IMR-90 (cell line): ENCODE measurements at places on chromosomes 4 and X.
A peak's percentile ranks its signal among the peaks of the same experiment; 100 is the strongest.

DNA sequence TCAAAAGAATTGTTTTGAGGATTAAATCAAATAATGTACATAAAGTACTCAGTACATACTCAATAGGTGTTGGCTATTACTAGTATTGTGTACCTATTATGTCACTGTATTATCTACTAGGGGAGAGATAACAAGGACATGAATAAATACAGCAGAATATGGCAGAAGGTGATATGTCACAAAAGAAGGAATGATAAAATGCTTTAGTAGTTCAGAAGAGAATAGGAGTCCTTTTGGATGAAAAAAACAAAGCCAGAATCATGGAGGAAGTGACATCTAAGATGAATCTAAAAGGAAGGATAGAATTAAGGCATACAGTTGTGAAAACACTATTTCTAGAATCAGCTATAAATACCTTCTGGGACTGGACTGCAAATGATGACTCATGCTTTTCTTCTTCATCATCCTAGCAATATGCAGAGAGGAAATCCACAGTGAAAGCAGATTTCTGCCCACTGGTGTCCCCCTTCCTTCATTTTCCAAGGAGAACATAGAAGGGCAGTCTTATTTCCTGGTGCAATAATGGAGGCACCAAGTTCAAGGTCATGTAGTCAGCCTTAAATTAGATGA lies 98.7 kb downstream of the GLUD2 start:
- no peaks in the 10 kb centered on the region for H3K27me3 ChIP-seq
- no peak for DNase-seq
- no peak overlapping the region for H3K27ac ChIP-seq

GRCh38 chr4:22556495-22556894 lies 40.6 kb upstream of the ADGRA3 start:
- H3K4me3 ChIP-seq, result no peak overlapping the region
- no peaks in the 10 kb centered on the region for H3K4me1 ChIP-seq
- no peaks in the 10 kb centered on the region for H3K36me3 ChIP-seq
- peaks cover 2% of the 10 kb centered on the region; the same call in 1 of the 2 replicates for H3K27me3 ChIP-seq
- DNase-seq, result no peak
- H3K27ac ChIP-seq, result no peak overlapping the region

- H3K36me3 ChIP-seq, result no peaks in the 10 kb centered on the region
- H3K27ac ChIP-seq, result no peak overlapping the region
- H3K27me3 ChIP-seq, result no peaks in the 10 kb centered on the region
- no peak overlapping the region for H3K4me3 ChIP-seq
- no peak for DNase-seq
- H3K4me1 ChIP-seq, result no peaks in the 10 kb centered on the region
Measured at GRCh38 chr4:107253579-107254068, 217.5 kb upstream of the DKK2 start.

- H3K27ac ChIP-seq, result peak within 1 kb of the TSS; percentile 92
- H3K4me3 ChIP-seq, result peak within 1 kb of the TSS; percentile 83
- peaks cover 9% of the 10 kb centered on the region for H3K27me3 ChIP-seq
- DNase-seq, result peak; percentile 51
- peaks cover 9% of the 10 kb centered on the region for H3K36me3 ChIP-seq
Measured at GRCh38 chrX:47232803-47233332, at the start of gene USP11. Gene USP11, plus strand, starts transcription at chrX:47233009. Its CDS starts 35 bp downstream, at chrX:47233044.

DNA sequence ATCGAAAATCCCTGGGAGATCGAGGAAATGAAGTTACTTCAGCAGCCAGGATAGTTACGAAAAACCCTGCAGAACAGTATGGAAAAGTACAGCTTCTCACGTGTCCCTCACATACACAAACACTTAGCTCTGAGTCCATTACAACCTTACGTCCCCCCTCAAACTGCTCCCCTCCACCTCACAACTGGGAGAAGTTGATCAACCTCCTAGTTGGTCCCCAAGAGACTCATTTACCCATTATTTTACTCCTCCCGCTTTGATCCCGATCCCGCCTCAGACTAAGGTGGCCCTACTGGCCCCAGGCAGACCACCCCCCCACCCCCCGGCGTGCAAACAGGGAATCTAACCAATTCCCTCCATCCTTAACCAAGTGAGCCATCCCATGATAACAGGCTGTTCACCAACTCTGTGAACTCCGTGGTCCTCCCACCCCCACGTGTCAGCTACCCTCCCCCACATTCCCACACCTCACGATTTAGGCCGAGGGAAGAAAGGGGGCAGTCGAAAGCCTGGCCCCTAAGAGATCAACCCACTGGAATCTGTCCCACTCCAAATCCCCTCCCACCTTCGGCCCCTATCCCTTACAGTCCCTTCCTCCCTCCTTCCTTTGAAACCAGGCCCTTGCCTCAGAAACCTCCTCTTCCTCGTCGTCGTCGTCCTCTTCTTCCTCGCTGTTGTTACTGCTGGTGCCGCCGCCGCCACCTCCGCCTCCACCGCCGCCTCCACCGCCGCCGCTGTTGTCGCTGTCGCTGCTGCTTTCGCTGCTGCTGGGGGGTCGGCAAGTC lies 755 bp downstream of the ANKRD17 start:
- peaks cover under 1% of the 10 kb centered on the region; the same call in 1 of the 2 replicates for H3K36me3 ChIP-seq
- H3K27me3 ChIP-seq, result no peaks in the 10 kb centered on the region
- H3K4me1 ChIP-seq, result no peaks in the 10 kb centered on the region
- DNase-seq, result peak; percentile 38

GRCh38 chr4:15552557-15553362 lies 83.1 kb downstream of the CC2D2A start:
- no peaks in the 10 kb centered on the region for H3K27me3 ChIP-seq
- no peaks in the 10 kb centered on the region for H3K4me1 ChIP-seq
- peaks cover 25% of the 10 kb centered on the region for H3K36me3 ChIP-seq
- no peak for DNase-seq

- peaks cover 2% of the 10 kb centered on the region; the same call in 1 of the 2 replicates for H3K4me1 ChIP-seq
- peaks cover 35% of the 10 kb centered on the region for H3K27me3 ChIP-seq
- H3K36me3 ChIP-seq, result no peaks in the 10 kb centered on the region
- H3K4me3 ChIP-seq, result no peak overlapping the region
Measured at GRCh38 chr4:133154725-133155124, 5.6 kb downstream of the PCDH10 start.

- H3K4me1 ChIP-seq, result peaks cover 12% of the 10 kb centered on the region
- no peak overlapping the region; the same call in 1 of the 2 replicates for H3K27ac ChIP-seq
- H3K4me3 ChIP-seq, result no peak overlapping the region
- no peak for DNase-seq
Measured at GRCh38 chr4:687971-688853, 739 bp downstream of the SLC49A3 start.

DNA sequence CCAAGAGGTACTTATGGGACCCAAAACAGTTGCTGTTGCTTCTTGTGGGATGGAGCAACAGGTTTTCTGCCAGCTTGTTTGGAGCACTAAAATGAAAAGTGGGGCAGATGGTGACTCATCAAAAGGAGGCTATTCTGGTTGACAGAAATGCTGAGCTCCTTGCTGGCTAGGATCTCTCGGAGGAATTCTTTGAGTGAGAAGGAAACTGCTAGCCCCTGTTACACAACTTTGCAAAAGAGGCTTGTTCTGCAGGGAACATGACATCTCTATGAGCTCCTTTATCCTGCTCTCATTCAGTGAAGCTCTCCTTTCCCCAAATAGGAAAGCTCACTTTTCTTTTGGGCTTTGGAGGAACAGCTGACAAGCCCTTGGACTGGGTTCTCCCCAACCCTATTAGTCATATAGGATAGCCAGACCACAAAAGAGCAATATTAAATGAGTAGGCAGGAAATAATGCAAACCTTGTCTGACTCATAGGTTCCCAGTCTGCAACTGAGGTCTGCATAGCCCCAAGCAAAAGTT lies 108.3 kb downstream of the CDS1 start:
- H3K27me3 ChIP-seq, result no peaks in the 10 kb centered on the region
- peak; percentile 94 for DNase-seq
- peaks cover 27% of the 10 kb centered on the region for H3K36me3 ChIP-seq
- H3K4me1 ChIP-seq, result peaks cover 14% of the 10 kb centered on the region

DNA sequence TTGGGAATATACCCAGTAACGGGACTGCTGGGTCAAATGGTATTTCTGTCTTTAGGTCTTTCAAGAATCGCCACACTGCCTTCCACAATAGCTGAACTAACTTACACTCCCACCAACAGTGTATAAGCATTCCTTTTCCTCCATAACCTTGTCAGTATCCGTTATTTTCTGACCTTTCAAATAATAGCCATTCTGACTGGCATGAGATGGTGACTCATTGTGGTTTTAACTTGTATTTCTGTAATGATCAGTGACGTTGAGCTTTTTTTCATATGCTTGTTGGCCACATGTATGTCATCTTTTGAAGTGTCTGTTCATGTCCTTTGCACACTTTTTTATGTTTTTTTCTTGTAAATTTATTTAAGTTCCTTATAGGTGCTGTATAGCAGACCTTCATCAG lies 81.2 kb downstream of the ADAM29 start:
- no peak overlapping the region for H3K4me3 ChIP-seq
- H3K27ac ChIP-seq, result no peak overlapping the region
- H3K27me3 ChIP-seq, result no peaks in the 10 kb centered on the region
- no peaks in the 10 kb centered on the region for H3K36me3 ChIP-seq
- DNase-seq, result no peak

GRCh38 chr4:125303058-125303457 lies 11.7 kb upstream of the FAT4 start:
- H3K27ac ChIP-seq, result no peak overlapping the region
- no peak overlapping the region for H3K4me3 ChIP-seq
- no peaks in the 10 kb centered on the region for H3K36me3 ChIP-seq
- DNase-seq, result peak; percentile 77
- peaks cover 3% of the 10 kb centered on the region; the same call in 1 of the 2 replicates for H3K4me1 ChIP-seq
- H3K27me3 ChIP-seq, result no peaks in the 10 kb centered on the region

GRCh38 chr4:26083987-26084386 lies 170.0 kb downstream of the SMIM20 start:
- no peaks in the 10 kb centered on the region for H3K27me3 ChIP-seq
- H3K4me1 ChIP-seq, result peaks cover 20% of the 10 kb centered on the region
- H3K36me3 ChIP-seq, result no peaks in the 10 kb centered on the region
- no peak overlapping the region for H3K4me3 ChIP-seq
- DNase-seq, result peak; percentile 95

DNA sequence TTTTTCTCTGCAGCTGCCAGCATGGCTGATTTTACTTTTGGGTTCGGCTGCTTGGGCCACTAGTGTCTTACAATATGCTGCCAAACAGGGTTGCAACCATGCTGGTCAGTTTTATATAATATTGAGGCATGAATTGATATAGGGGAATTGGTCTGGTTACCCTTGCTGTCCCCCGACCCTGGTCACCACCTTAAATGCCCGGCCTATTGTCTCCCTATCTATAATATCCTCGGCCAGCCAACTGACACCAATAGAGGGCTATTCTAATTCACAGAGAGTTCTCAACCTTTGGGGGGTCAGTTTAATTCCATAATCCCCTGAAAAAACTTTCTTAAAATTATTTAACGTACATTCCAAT lies 28.7 kb downstream of the SULT1E1 start:
- DNase-seq, result no peak
- H3K27me3 ChIP-seq, result no peaks in the 10 kb centered on the region
- H3K36me3 ChIP-seq, result no peaks in the 10 kb centered on the region
- H3K27ac ChIP-seq, result no peak overlapping the region
